Esophagus squamous epithelium (tissue), 5 donors: ENCODE measurements at places on chromosomes 7 and 10.

- DNase-seq: no peak
Observed at GRCh38 chr10:114767986-114768821, 53.4 kb upstream of the FHIP2A start.

DNA sequence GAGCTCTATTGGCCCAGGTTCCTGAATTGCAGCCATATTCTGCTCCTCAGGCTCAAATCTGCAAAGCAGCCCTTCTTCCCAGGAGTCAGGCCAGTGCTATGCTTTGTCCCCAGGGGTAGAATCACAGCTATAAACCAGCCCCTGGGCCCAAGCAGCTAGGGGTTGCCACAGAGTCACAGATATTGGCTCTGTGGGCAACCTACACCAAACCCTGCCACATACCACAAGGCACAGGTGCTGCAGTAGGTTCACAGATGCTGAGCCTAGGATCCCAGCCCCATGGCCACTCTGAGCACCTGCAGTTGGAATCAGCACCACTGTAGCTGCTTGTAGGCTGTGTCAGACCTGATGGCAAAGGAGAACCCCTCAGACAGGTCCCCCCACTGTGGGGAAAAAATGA lies 43.1 kb upstream of the CAMK2B start:
- no peak for DNase-seq

DNA sequence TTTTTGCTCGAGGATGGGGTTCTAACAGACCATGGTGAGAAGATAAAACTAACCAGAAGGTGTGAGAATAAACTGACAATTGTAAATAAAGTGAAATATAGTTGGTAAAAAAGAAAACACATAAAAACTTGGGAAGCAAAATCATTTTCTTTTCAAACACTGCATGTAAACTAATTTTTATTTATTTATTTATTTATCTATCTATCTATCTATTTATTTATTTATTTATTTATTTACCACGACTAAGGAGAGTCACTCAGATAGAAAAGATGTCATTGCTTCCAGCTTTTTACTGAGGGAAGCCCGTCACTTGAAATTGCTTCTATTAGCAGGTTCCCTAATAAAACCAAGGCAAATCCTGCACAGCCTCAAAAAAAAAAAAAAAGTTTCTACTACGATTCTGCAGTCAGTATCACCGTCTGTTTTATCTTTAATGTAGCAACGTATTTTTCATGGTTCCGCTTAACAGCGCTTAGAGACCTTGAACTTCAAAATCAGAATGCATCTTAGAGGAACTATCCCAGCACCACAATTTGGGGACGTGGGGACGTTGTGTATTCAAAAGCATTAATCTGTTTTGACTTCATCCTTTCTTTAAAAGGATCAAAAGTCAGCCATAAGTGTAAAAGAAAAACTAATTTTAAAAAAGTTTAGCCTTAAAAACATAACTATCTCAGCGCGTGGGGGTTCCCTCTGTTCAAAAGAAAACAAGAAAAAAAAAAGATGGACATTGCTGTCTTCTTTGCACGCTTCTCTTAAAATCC lies 33.3 kb upstream of the EBLN1 start:
- no peak for DNase-seq

- no peak for DNase-seq
Observed at GRCh38 chr7:158028290-158028941, 559.2 kb downstream of the PTPRN2 start.

DNA sequence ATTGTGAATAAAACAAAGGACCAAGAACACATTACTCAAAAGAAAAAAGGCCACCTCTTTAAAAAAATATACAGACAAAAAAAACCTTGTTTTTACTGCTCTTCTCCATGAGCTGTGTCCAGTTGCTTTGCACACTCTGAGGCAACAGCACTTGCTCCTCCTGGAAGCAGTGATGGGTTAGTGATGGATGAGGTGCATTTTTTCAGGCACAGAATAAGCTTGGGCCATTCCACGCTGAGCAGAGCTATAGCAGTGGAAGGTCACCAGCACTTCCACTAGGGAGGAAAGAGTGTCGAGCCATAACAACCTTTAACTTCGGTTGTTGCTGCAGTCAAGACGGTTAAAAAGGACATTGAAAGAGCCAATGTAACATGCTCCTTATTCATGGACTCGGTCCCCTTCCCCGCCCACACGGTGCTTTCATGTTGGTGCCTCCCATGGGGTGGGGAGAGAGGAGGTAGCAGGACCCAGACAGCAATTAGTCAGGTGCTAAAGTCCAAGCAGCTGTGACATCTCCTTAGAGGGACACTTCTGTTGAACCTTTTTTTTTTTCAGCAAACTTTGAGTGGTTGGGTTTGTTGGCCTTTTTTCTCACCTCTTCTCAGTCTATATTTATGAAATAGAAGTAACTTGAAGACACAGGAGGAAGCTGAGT lies 136.5 kb upstream of the ADARB2 start:
- DNase-seq: no peak

GRCh38 chr7:26729150-26729775 lies 135.1 kb downstream of the SKAP2 start:
- no peak for DNase-seq

DNA sequence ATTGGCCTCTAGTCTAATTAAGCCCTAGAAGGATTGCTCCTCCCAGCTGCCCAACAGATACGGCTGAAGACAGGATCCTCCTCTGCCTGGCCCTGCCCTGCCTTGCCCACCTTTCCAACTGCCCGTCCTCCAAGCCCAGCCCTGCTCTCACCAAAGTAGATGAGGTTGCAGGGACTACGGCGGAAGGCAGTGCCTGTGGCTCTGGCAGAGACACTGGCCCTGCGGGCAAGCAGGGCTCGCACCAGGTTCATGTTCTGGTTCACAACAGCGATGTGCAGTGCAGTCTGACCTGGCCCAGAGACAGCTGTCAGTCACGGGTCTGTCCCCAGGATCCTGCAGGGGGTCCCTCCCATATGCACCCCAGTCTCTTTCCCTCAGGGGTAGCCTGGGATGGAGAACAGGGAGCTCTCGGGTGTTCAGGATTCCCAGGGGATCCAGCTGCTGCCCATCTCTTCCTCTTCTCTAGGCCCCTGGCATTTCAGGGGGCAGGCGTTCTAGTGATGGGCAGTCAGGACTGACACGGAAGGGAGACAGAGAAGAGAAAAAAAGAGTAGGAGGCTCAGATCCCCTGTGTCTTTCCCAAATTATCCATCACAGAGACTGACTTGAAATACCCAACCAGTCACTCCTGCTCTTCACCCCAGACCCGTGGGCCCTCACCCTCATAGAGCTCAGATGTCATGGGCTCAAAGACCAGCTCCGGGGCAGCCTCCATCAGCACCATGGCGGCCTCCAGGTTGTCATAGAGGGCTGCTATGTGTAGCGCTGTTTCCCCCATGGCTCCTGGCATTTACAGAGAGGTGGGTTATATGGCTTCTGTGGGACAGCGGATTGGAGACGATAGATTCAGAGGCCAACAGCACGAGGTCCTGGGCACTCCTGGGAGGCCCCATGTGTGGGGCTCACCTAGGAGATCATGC lies 8.3 kb downstream of the TRPV6 start:
- DNase-seq: no peak

GRCh38 chr7:66556549-66557213 lies 72.0 kb upstream of the KCTD7 start:
- DNase-seq: no peak

- DNase-seq: no peak
Observed at GRCh38 chr10:14474656-14475055, 143.9 kb upstream of the FRMD4A start.

DNA sequence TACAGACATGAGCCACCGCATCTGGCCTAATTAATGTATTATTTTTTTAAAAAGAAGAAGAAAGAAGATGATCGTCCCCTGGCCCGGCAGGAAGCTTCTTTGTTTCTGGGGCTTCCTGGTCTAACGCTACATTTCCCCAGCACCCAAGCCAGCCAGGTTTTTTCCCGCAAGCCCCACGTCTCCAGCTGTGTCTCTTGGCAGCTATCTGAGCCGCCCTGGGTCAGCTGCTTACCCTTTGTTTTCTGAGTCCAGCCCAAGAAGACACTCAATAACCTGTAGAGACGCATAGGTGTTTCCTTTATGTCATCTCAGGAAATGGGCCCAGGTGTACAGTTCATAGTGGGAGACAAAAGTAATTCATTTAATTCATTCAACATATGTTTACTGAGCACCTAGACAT lies 110.2 kb downstream of the MTPAP start:
- DNase-seq: no peak

- DNase-seq: no peak
Observed at GRCh38 chr10:102523250-102524029, 19.7 kb downstream of the SUFU start.

DNA sequence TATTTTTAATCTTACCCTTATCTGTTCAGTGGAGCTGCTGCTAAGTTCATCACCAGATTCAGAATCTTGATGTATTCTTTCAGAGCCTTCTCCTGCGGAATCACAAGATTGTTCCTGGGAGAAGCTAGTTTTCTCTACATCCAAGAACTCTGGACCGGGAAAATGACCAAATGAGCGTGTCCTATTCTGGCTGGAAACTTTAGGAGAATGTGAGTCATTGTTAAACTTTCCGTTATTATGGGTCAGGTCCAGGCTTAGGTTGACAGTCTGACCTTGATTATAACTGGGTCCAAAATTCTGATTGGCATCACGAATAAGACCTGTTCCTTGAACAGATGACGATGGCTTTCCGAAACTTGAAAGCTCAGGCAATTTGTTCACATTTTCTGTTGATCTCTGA lies 20.5 kb downstream of the ARHGAP12 start:
- DNase-seq: no peak

GRCh38 chr7:16345979-16346958 lies 75.1 kb downstream of the CRPPA start:
- DNase-seq: no peak

DNA sequence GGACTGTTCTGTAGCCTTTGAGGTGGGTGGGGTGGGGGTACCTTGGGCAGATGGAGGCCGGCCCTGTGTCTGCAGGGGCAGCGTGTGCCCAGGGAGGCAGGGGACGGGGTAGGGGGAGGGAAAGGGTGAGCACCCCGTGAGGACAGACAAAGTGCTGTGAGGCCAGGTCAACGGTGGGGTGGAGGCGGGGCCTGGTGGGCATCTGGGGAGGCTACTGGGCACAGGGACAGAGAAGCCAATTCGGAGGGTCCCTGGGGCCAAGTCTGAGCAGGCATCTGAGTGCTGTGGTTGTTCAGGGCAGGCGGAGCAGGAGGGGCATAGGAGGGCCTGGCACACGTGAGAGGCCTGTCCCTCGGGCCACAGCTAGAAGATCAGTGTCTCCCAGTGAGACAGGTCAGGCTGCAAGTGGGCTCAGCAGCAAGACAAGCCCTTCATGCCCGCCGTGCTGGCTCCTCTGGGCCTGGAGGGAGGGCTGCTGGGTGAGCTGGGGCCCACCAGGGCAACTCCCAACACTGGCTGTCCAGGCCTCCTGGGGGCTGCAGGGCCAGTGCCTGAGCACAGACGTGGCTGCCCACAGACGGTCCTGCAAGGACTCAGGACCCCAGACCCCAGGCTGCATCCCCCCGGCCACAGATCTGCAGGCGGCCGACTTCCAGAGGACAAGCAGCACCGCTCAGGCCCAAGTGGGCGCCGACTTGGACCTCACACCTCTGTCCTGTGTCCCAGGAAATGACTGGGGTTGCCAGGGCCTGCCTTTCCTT lies 26.4 kb upstream of the KNDC1 start:
- no peak for DNase-seq

DNA sequence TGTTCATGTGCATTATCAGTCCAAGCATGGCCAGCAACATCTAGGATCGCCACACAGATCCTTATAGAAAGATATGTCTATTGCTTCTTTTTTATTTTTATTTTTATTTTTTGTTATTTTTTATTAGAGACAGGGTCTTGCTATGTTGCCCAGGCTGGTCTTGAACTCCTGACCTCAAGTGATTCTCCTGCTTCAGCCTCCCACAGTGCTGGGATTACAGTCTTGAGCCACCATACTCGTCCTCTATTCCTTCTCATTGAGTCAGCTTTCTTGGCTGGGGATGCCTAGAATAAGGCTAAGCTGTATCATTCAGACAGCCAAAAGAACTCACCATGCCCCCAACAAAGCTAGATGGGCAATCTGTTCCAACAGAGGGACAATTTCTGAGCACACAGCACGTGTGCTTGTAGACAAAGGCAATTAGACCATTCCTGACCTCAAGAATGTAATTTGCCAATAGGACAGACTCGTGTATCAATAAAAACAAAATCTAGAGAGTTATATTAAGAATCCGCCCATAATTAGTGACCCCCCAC lies 264.0 kb upstream of the NEBL start:
- DNase-seq: no peak

- DNase-seq: no peak
Observed at GRCh38 chr10:60044242-60044641, 137.9 kb upstream of the CCDC6 start.

- DNase-seq: no peak
Observed at GRCh38 chr10:11913079-11913641, 90.0 kb downstream of the PROSER2 start.

DNA sequence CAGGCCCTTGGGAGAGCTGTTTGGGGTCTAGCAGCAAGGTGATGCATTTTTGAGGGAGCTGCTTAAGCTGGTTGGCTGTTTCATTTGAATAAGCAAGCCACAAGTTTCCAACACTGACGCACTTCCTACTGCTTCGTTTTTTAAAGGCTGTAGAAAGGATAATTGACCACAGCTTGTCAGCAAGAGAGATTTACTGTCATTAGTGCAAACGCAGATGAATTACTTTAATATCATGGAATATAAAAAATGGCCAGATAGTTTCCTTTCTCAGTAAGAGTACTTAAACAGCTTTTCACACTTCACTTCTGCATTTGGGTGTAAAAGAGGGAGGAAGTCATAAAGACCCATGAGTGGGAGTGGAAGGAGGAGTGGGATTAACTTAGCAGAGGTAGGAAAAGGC lies 61.5 kb downstream of the FZD1 start:
- no peak for DNase-seq

DNA sequence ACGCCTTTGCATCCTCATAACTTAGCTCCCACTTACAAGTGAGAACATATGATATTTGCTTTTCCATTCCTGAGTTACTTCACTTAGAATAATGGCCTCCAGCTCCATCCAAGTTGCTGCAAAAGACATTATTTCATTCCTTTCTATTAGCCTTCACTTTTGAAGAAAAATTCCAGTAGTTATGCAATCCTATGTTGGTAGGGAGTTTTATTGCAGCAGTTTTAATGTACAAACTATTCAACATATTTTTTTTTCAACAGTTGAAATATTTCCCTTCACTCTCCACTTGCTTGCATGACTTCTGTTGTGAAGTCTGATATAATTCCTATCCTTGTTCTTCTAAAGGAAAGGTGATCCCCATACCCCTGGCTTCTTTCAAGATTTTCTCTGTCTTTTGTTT lies 27.3 kb upstream of the ARHGAP22 start:
- no peak for DNase-seq
